ENCODE measurements at places on chromosomes 2 and 18.

DNA sequence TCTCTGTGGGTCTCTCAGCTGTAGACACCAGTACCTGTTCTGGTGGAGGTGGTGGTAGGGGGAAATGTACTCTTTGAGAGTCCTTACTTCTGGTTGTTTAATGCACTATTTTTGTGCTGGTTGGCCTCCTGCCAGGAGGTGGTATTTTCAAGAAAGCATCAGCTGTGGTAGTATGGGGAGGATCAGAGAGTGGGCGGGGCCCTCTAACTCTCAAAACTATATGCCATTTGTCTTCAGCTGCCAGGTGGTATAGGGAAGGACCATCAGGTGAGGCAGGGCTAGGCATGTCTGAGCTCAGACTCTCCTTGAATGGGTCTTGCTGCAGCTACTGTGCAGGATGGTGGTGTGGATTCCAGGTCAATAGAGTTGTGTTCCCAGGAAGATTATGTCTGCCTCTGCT, 1100.8 kb downstream of the CNTNAP5 start:
- no peaks in the 10 kb centered on the region for H3K4me1 ChIP-seq
- H3K4me3 ChIP-seq: no peak overlapping the region
- H3K27me3 ChIP-seq: no peaks in the 10 kb centered on the region
- H3K27ac ChIP-seq: no peak overlapping the region
- no peak for DNase-seq

GRCh38 chr18:78739882-78740677, 239.5 kb upstream of the SALL3 start:
- H3K27me3 ChIP-seq: peaks cover 44% of the 10 kb centered on the region
- H3K27ac ChIP-seq: no peak overlapping the region
- DNase-seq: no peak
- no peaks in the 10 kb centered on the region for H3K36me3 ChIP-seq
- no peaks in the 10 kb centered on the region for H3K4me1 ChIP-seq
- no peak overlapping the region for H3K4me3 ChIP-seq

DNA sequence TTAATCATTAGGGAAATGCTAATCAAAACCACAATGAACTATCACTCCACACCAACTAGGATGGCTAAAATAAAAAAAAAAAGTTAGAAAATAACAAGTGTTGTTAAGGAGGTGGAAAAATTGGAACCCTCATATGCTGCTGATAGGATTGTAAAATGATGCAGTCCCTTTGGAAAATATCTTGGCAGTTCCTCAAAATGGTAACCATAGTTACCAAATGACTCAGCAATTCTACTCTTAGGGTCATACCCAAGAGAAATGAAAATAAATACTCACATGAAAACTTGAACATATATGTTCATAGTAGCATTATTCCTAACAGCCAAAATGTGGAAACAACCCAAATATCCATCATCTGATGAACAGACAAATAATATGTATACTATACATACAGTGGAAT, 15.7 kb upstream of the ACVR2A start:
- no peaks in the 10 kb centered on the region for H3K27me3 ChIP-seq
- no peaks in the 10 kb centered on the region for H3K36me3 ChIP-seq
- no peak overlapping the region for H3K27ac ChIP-seq
- no peaks in the 10 kb centered on the region for H3K4me1 ChIP-seq

DNA sequence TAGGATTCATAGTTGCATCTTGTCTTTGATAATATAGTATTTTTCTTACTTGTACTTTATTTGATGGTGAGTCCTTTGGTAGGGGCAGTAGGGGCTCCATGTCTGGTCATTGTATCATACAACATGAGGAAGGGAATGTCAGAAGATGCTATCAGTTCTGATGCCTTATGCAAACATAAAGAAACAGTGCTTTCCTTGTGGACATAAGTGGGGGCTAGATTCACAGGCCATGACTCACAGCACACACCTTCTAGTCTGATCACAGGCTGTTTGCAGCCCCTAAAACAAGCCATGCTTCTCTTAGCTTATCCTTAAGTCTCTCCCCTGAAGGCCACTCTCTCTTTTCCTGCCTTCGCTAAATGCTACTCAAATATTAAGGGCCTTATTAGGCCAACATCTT, 10.7 kb upstream of the SLC14A1 start:
- H3K27ac ChIP-seq: no peak overlapping the region
- no peaks in the 10 kb centered on the region for H3K36me3 ChIP-seq
- no peaks in the 10 kb centered on the region for H3K27me3 ChIP-seq
- H3K4me3 ChIP-seq: no peak overlapping the region
- H3K4me1 ChIP-seq: no peaks in the 10 kb centered on the region

DNA sequence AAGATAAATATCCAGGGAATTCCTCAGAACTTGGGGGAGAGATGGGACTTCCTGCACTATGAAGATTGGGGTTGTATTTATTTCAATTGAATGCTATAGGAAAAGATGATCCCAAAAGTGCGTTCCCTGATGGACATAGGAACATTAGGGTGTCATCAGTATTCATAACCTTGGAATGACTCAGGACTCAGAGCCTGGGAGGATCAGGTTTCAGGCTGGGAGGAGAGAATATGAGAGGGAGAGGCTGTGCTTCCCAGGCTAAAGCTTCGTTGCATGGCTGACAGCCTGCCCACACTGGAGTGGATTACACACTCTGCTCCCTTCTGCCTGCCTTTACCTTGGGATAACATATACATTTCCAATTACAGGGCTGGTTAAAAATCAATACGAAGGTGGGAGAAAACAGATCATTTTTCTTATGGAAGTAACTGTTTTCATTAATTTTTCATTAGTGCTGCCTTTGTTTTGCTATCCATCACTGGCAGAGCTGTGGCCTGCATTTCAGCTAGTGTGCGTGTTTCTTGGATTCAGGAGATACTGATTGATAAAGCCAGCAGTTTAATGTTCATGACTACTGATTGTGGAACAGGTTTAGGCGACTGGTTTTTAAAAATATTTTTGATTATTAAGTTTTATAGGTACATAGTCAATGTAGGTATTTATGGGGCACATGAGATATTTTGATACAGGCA, 118.7 kb downstream of the KCTD1 start:
- H3K4me3 ChIP-seq: no peak overlapping the region
- DNase-seq: no peak
- no peaks in the 10 kb centered on the region for H3K4me1 ChIP-seq
- H3K27me3 ChIP-seq: no peaks in the 10 kb centered on the region
- H3K36me3 ChIP-seq: no peaks in the 10 kb centered on the region

GRCh38 chr2:15763822-15764682, 172.4 kb downstream of the DDX1 start:
- DNase-seq: no peak
- H3K36me3 ChIP-seq: no peaks in the 10 kb centered on the region
- no peak overlapping the region for H3K27ac ChIP-seq

DNA sequence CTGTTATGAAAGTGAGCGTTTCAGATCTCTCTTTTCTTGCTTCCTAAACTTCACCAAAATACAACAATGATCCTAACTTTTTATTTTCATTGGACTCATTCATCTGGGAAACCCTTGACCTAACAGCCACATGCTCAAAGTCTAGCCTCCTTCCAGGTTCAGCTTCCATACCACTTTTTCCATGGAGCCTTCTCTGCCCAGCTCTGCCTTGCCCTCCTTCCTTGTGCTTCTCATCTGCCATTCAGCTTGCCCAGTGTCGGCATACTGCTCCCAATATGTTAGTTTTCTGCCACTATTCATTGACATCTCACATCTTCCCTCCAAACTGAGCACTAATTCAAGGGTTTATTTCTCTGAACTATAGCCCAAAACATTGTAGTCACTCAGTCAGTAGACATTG, 214.7 kb downstream of the RAD51AP2 start:
- H3K4me1 ChIP-seq: no peaks in the 10 kb centered on the region
- no peak overlapping the region for H3K27ac ChIP-seq
- no peaks in the 10 kb centered on the region for H3K36me3 ChIP-seq
- H3K4me3 ChIP-seq: no peak overlapping the region
- peaks cover 9% of the 10 kb centered on the region for H3K27me3 ChIP-seq

Data from left ventricle myocardium inferior (tissue), 1 donor.